ENCODE measurements at places on chromosomes 1 and 21. TPM values are rescaled to one million over a fixed set of nuclear protein-coding genes. Genes with fewer than 3 reads are reported as not detected.

Gene FCN3
- 4.1 TPM for total RNA-seq

Gene F13B
- not detected for total RNA-seq

DNA sequence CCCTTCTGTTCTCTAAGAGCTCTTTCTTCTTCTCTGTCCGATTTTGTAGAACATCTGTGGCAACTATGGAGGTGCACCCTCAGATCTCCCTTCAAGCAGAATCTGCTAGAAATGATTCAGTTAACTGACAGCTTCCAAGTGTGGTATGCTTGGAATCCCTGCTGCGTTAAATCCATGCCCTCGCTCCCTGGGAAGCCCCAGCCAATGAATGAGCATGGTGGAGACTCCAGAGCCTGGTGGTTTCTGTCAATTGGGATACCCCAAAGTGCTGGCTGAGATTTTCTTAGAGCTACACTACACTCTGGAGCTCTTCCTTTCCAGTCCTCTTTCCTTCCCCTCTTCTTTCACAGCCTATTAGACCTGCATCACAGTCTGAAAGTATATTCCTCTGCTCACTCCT, 116.3 kb upstream of the C1orf21 start:
- DNase-seq: no peak
- H3K27ac ChIP-seq: no peak overlapping the region
- no peaks in the 10 kb centered on the region for H3K4me1 ChIP-seq

DNA sequence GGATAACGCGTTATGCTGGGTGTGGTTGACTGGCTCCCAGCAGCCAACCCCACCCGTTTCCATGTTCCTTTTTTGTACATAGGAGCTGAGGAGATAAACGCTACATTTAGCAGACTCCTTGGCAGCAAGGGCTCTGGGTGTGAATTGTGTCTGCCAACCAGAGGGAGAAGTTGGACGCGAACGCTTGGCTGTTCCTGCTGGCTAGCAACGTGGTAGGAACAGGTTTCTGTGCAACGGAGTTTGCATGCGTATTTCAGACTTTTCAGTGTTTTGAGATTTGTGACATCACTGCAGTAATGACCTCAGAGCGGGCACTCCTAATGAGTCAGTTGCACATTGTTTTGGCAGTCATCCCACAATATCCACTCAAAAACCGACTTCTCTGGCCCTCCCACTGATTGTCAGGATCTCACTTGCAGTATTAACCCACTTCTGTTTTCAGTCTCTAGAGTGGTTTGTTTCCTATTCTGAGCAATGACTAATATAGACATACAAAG, 98.7 kb upstream of the RGS1 start:
- H3K4me3 ChIP-seq: no peak overlapping the region
- no peak for DNase-seq
- H3K4me1 ChIP-seq: no peaks in the 10 kb centered on the region
- H3K36me3 ChIP-seq: no peaks in the 10 kb centered on the region
- H3K27ac ChIP-seq: peak overlapping the region; percentile 25

DNA sequence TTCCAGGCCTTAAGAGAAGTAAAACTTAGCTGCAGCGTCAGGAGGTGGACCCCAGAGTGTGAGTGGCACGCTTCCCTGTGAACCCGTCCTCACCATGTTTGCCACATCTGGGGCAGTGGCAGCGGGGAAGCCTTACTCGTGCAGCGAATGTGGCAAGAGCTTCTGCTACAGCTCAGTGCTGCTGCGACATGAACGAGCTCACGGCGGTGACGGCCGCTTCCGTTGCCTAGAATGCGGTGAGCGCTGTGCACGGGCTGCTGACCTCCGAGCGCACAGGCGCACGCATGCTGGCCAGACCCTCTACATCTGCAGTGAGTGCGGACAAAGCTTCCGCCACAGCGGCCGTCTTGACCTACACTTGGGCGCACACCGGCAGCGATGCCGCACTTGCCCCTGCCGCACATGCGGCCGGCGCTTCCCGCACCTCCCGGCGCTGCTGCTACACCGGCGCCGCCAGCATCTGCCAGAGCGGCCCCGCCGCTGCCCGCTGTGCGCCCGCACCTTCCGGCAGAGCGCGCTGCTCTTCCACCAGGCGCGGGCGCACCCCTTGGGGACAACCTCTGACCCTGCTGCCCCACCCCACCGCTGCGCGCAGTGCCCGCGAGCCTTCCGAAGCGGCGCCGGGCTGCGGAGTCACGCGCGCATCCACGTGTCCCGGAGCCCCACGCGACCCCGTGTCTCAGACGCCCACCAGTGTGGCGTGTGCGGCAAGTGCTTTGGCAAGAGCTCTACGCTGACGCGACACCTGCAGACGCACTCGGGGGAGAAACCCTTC, 9.3 kb downstream of the ZNF672 start:
- no peak overlapping the region for H3K4me3 ChIP-seq
- no peak overlapping the region for H3K27ac ChIP-seq
- peaks cover 81% of the 10 kb centered on the region for H3K36me3 ChIP-seq
- no peak for DNase-seq
- H3K4me1 ChIP-seq: peaks cover 26% of the 10 kb centered on the region

DNA sequence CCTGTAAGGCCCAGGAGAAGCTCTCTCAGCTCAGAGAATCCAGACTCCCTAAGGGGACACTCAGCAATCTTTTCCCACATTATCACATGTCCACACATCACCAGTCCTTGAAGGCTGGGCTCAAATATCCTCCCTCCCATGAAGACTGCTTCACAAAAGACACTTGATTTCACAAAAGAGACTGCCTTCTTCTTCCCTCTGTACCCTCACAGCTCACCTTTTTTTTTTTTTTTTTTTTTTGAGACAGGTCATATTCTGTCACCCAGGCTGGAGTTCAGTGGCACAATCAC, 1.5 kb downstream of the CD58 start:
- H3K4me3 ChIP-seq: peak overlapping the region; percentile 79
- H3K4me1 ChIP-seq: peaks cover 24% of the 10 kb centered on the region
- H3K36me3 ChIP-seq: peaks cover 8% of the 10 kb centered on the region
- no peaks in the 10 kb centered on the region for H3K27me3 ChIP-seq

DNA sequence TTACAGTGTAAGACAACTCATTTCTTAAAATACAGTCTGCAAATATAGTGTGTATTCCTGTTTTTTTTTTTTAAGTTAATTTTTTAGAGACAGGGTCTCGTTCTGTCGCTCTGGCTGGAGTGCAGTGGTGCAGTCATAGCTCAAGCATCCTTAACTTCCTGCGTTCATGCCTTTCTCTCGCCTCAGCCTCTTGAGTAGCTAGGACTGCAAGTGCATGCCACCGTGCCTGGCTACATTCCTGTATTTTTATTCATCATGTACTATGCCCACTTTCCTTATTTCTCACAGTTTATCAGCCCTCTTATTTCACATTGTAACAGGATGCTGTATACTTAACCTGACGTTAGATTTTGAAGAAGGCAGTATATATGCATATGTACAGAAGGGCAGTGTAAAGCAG, 26.7 kb downstream of the MIER1 start:
- no peak overlapping the region for H3K4me3 ChIP-seq
- no peak overlapping the region for H3K27ac ChIP-seq
- DNase-seq: no peak
- no peaks in the 10 kb centered on the region for H3K27me3 ChIP-seq
